ENCODE measurements at places on chromosomes 7 and 10.

- no peak for DNase-seq
Observed at GRCh38 chr10:964988-965417, 23.2 kb upstream of the GTPBP4 start.

DNA sequence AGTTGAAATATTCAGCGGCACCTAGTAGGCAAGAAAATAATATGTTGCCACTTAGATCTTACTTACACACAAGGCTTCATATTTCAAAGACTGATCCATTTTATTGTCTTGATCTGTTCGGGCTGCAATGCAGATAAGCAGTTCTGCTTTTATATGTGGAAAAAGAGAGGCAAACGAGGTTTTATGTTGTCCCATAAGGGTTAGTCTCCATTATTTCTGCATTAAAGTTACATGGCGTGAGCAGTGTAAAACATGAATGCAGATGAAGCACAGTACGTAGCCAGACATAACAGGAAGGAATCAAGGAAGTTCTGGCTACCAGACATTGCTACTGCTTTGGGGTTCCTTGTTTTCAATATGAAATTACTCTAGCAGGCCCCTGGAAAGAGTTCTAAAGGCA, 224.8 kb downstream of the BBS9 start:
- DNase-seq: no peak

GRCh38 chr7:55132550-55132889, 113.7 kb downstream of the EGFR start:
- DNase-seq: no peak

- no peak for DNase-seq
Observed at GRCh38 chr7:26346611-26347203, 55.0 kb downstream of the SNX10 start.

GRCh38 chr10:26696786-26697162, 727 bp upstream of the PDSS1 start:
- no peak for DNase-seq

- no peak for DNase-seq
Observed at GRCh38 chr10:100043796-100044195, 34.0 kb upstream of the DNMBP start.

GRCh38 chr10:114561008-114561523, 97.0 kb downstream of the ABLIM1 start:
- DNase-seq: no peak

DNA sequence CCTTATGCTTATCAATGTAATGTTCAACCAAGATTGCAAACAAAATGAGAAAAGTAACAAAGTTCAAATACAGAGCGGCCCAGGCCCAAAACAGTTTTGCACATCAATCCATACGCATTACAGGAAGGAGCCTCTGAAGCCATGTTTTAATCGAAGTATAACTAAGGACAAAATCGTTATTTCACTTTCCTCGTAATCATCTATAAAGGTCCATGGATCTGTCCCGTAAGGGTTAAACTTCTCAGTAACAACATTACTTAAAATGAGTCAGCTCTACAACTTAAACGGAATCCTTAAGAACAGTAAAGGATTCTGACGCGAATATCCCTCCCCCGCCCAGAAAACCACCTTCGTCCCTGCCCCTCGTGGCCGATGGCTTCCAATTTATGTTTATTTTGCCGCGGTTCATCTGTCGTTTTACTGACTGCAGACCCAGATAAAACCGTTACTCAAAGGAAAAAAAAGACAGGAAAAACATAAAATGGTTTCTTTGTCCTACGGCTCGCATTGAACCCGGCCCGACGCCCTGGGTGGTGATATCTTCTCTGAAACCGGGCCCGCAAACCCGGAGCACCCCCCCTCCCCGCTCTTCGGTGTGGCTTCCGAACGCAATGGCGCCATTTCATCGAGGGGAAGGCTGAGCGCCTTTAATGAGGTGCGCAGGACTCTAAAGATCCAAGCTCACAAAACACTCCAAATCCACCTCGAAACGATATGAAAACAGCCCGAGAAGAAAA, 1.1 kb downstream of the HNRNPA2B1 start:
- peak; percentile 61 for DNase-seq

GRCh38 chr7:92485974-92486373, 8.2 kb upstream of the ERVW-1 start:
- DNase-seq: no peak

- DNase-seq: no peak
Observed at GRCh38 chr7:4745971-4746919, 29.2 kb upstream of the AP5Z1 start.

DNA sequence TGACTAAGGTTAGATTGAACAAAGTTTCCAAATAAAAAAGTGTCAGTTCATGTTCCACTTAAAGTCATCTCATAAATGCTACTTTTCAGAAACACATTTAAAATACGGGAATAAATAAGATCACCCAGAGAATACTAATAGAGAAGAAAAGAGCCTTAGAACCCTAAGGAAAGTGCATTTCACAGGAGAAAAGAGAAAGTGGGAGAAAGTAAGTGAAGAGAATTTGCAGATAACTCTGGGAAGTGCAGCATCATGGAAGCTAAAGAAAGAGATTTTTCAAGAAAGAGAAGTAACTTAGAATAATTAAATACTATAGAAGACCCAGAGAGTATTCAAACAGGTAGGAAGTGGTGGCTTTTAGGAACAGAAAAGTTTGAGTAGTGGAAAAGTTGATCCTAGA, 132.6 kb downstream of the VTI1A start:
- DNase-seq: no peak

GRCh38 chr10:124614003-124614659, 130.0 kb downstream of the FAM53B start:
- DNase-seq: peak; percentile 27

DNA sequence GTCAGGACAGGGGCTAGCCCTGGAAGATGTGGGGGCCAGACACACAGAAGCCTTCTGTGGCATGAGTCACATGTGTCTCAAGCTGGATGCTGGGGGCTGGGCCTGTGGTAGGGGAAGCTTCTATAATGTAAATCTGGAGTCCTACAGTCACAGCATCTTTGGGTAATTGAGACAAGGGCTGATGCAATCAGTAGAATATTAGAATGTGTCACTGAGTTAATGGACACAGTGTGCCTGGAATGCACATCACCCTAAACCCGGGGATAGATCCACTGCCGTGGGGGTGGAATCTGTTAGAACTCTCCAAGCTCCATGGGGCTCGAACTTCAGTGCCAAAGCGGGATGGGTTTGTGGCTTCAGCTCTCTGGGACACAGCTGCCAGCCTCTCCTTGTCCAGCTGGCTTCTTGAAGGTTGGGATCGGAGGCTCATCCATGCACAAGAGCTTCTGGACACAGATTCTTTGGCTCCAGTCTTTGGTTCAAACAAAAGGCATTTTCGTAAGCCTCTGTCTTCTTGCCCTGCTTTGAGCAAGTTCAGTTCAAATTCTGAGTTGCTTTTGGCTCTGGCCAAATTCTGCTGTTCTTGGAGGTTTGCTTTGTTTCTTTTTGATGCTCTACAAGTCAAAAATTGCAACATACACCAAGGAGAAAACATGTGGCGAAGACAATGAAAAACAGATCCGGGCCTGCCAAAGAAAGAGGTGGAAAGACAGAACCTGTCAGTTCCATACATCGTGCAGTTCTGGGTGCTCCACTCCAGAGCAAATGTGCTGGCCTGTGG, 194.8 kb upstream of the ZNF32 start:
- DNase-seq: no peak

GRCh38 chr10:78663721-78664120, 405.0 kb upstream of the ZMIZ1 start:
- DNase-seq: no peak

- no peak for DNase-seq
Observed at GRCh38 chr10:76632767-76633051, 1004.9 kb downstream of the KCNMA1 start.

DNA sequence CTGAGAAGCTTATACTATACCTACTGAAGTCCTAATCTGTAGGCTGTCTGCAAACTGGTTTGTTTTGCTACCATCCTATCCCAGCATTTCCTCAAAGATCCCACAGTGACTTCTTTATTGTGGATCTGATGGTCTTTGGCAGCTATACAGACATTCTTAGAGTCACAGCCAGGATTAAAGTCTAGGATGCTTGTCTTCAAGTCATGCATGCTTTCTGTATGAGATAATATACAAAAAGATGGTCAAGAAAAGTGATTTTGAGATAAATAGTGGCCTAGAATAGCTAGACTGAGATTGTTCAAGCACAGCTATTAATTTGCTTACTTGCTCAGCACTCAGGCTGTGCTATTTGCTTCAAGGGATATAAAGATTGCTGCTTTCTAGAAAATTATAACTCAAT, 454.4 kb downstream of the AUTS2 start:
- DNase-seq: no peak

GRCh38 chr10:43212043-43212721, 54.7 kb downstream of the RASGEF1A start:
- DNase-seq: no peak

DNA sequence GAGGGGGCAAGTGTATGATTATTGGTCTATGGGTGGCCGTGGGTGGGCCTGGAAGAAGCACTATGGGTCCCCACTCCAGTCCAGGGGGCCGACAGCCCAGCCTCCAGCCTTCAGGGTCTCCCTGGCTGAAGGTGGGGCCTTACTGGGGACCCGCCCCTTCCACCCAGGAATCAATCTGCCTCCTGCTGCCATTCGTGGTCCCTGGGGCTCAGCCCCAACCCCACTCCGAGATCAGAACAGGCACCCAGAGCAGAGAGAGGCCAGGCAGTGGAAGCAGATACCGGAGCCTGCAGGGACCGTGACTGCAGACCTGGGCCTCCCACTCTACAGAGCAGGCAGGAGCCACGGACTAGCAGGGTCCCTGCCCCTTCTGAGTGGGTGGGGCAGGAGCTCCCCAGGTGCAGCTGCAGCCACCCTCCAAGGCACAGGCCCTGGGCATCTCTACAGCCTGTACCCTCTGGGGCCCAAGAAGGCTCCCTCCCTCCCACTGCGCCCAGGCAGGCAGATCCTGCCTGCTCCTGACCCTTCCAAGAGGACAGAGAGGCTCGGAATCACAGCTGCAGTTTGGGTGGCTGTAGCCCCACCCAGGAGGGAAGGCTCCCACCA, 13.6 kb upstream of the FOXL3 start:
- no peak for DNase-seq

DNA sequence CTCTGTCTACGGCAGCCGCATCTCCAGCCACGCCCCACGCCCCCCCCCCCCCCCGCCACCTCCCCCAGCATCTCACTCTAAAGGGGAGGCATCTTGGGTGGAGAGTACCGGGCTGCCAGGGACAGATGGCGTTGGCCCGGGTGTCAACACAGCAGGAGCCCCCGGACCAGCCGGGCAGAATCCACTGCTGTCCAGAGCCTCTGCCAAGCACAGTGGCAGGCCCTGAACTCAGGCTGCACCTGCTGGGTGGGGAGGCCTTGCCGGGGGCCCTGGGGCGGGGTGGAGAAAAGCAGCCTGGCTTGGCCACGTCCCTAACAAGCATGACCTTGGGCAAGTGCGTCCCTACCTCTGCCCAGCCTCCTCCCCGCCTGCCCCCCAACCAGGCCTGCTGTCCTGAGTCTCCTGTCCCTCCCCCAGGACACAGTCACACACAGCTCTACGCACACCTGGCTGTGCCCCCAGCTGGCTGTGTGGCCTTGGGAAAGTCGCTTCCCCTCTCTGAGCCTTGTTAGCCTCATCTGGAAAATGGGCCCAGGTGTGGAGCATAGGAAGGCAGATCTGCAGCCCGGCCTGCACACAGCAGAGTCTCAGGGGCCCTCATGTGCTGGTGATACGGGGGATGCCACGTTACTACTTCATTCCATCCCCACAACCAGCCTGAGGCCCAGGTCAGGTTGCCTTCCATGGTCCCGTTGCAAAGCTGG, 45.2 kb downstream of the MICALL2 start:
- no peak for DNase-seq

DNA sequence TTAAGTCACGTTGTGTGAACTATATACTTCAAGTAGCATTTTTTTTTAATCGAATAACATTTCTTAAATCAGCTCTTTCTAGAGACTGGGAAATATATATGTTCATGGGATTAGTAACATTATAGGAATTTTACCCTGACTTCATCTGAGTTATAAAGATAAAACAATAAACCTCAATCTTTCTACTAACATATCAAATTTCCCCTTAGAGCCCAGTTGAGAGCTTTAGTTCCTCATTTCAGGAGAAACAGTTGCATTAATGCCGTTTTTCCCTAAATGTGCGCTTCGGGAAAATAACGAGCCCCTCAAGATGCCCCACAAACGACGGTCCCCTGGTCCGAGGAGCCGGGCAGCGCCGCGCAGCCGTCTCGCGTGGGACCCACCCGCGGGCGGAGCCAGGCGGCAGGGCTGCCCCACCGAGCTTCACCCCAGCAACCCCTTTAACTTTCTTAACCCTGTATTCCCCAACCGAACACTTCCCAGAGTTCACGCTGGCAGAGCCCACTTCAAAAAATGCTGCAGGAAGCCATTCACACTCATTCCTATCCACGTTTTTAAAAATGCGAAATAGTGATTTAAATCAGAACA, 152.5 kb upstream of the YAE1 start:
- no peak for DNase-seq

- DNase-seq: no peak
Observed at GRCh38 chr10:17586821-17587234, 30.3 kb downstream of the HACD1 start.

GRCh38 chr7:130865408-130866236, 131.6 kb upstream of the KLF14 start:
- no peak for DNase-seq

- no peak for DNase-seq
Observed at GRCh38 chr7:11951909-11952308, 119.9 kb upstream of the THSD7A start.

DNA sequence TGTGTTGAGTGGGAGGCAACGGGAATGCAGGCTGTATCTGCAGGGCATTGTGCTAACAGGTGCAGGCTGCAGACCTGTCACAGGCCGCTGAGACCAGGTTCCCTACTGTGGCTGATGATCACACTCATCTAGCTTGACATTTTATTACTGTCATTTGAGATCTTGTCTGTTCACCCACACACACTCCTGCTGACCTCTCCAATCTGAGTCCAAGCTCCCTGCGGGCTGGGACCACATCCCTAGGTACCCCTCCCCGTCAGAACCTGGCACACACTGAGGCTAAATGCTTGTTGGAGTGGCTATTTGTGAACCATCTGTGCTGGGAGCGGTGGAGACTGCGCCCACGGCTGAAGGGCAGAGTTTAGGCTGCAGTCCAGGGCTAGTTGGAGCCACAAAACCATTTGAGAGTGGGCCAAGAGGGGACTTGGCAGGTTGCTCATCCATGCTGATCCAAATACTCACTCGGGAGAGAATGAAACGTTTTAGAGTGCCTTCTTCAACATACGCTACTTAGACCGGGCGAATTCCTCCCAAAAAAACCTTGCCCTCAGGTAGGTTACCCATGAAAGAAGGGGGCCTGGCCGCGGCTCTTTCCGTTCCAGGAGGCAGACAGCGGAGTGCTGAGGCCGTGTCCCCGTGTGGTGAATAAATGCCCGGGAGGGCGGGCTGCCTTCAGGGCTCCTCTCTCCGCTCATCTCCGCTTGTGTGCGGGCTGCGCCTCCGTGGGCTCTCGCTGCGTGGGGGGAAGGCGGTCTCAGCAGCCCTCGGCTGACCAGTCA, 164.4 kb downstream of the RGS10 start:
- no peak for DNase-seq

- DNase-seq: no peak
Observed at GRCh38 chr10:109996225-109996624, 11.6 kb upstream of the ADD3 start.

GRCh38 chr10:58672845-58673244, 160.2 kb downstream of the BICC1 start:
- DNase-seq: no peak

- no peak for DNase-seq
Observed at GRCh38 chr10:112801004-112801403, 149.0 kb upstream of the TCF7L2 start.

GRCh38 chr7:122438492-122438891, 133.9 kb upstream of the FEZF1 start:
- DNase-seq: no peak

All from stimulated activated CD4-positive, alpha-beta T cell treated with anti-CD3 and anti-CD28 coated beads, TNF-alpha, amount 100 ng/mL, for 24 hours (primary cell).